NCI-H187 treated with DMSO at 0.1 percent for 48 hours (cell line): ENCODE measurements at places on chromosomes 12 and 14.

GRCh38 chr12:14393751-14394150 is 28.3 kb downstream of the ATF7IP start:
- DNase-seq: no peak

GRCh38 chr14:35213143-35213788 is 78.9 kb upstream of the PSMA6 start:
- no peak for DNase-seq

GRCh38 chr14:65100922-65101541 is 1.3 kb downstream of the MAX start:
- DNase-seq: no peak

GRCh38 chr12:132219323-132219722 is 75.1 kb downstream of the NOC4L start:
- no peak for DNase-seq

GRCh38 chr12:50221228-50222008 is 54.2 kb upstream of the CERS5 start:
- DNase-seq: peak; percentile 42

DNA sequence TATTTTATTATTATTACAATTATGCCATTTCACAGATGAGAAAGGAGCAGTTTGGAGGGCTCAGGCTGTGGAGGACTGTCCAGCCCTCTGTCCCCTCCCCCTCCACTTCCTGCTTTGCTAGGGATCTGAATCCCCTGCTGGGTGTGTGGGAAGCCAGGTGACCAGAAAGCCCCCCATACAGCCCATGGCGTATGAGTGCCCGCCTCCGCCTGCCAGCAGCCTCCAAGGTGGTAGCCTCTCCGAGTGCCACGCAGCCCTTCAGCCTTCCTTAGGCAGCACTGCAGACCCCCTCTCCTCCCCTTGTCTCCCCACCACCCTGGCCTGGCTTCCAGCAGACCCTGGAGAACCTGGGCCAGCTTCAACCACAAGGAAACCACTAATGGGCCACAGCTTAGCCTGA is 12.6 kb downstream of the DTX1 start:
- no peak for DNase-seq

DNA sequence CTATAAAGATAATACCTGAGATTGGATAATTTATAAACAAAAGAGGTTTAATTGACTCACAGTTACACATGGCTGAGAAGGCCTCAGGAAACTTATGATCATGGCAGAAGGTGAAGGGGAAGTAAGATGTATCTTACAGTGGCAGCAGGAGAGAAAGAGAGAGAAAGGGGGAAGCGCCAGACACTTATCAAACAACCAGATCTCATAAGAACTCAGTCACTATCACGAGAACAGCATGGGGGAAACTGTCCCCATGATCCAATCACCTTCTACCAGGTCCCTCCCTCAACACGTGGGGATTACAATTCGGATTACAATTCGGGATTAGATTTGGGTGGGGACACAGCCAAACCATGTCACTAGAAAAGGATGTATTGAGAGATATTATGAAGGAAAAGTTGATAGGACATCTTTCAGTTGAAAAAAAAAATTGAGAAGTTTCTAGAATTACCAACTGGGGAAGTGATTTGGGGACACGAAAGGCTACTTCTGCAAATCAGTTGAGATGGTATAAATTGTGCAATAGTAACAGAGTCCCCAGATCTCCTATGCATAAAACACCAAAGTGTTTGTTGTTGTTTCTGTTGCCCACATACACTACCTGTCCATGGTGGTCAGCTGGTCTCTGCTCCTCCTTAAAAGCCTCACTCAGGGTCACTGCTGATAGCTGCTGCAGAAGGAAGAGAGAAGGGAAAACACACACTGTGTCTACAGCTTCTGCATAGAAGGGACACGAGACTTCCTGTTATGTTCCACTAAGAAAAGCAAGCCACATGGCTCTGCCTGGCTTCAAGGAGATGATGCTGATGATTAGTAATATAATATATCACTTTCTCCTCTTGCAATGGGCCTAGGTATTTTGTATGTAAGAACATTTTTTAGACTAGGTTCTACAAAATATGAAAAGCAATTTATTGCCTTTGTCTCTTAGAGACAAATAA is 465.5 kb downstream of the PDZRN4 start:
- DNase-seq: no peak

- no peak for DNase-seq
Observed at GRCh38 chr12:4445156-4446101, at the start of gene FGF6. Gene FGF6 (minus strand): TSS chr12:4445815. CDS start chr12:4445570, 245 bp downstream.

- no peak for DNase-seq
Observed at GRCh38 chr12:114479831-114480230, 73.9 kb upstream of the TBX5 start.

DNA sequence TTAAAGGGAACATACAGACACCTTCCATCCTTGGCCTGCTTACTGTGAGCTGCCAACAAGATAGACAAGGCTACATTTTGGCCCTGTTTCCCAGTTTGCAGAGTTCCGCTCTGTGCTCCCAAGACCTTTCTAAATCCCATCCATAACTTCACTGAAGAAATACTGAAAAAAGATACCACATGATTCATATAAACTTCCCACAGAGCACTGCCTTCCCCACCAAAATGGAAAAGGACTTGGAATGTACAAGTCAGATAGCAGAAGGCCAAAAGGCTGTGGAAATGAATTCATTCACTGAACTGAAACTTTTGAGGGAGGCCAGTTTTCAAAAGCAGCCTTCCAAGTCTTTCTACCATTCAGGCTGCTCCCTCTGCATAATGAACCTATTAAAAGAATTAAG is 29.6 kb downstream of the PDZRN4 start:
- DNase-seq: no peak
